ENCODE measurements at places on chromosomes 12 and 14.

- DNase-seq, result no peak
Measured at GRCh38 chr12:65944637-65945036, 120.4 kb downstream of the HMGA2 start.

GRCh38 chr12:89523843-89524540, 604 bp downstream of the GALNT4 start:
- DNase-seq, result no peak

DNA sequence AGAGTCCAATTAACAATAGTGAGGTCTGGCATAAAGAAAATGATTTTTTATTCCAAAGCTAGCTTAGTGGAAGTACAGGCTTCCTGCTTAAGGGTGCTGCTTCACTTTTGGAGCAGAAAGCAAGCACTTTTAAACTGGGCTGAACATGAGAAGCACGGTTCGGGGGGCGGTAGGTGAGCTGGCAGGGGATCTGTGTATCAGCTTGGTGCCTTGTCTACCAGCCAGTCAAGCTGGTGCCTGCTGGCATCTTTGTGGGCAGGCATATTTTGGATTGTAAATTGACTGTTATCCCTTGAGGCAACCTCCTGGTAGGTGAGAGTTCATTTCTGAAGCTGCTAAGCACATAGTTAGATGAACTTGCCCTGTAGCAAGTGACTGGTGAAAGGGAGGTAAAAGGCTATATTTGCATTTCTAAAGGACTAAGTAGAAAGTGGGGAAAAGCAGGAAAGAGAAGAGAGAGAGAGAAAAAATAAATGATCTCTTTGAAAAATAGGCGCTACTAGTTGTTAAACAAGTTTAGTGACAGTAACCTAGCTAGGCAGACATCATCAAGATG, 121.1 kb upstream of the SYT10 start:
- no peak for DNase-seq

GRCh38 chr14:104717646-104718045, 6.4 kb upstream of the ADSS1 start:
- DNase-seq, result no peak

DNA sequence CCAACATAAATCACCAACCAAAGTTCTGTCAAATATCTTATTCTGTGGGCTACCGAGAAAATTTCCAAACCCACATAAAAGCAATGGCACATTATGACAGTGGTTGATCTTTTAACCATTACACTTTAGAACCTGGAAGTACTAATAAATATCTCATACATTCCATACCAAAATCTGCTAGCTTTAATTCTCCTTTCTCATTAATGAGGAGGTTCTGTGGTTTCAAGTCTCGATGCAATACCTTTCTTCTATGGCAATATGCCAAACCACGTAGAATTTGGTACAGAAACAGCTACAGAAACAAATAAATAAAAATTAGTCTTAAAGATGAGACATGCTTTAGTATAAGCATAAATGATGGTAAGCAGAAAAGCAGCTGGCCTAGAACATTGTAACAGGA, 100.7 kb downstream of the ELK3 start:
- DNase-seq, result peak; percentile 65

DNA sequence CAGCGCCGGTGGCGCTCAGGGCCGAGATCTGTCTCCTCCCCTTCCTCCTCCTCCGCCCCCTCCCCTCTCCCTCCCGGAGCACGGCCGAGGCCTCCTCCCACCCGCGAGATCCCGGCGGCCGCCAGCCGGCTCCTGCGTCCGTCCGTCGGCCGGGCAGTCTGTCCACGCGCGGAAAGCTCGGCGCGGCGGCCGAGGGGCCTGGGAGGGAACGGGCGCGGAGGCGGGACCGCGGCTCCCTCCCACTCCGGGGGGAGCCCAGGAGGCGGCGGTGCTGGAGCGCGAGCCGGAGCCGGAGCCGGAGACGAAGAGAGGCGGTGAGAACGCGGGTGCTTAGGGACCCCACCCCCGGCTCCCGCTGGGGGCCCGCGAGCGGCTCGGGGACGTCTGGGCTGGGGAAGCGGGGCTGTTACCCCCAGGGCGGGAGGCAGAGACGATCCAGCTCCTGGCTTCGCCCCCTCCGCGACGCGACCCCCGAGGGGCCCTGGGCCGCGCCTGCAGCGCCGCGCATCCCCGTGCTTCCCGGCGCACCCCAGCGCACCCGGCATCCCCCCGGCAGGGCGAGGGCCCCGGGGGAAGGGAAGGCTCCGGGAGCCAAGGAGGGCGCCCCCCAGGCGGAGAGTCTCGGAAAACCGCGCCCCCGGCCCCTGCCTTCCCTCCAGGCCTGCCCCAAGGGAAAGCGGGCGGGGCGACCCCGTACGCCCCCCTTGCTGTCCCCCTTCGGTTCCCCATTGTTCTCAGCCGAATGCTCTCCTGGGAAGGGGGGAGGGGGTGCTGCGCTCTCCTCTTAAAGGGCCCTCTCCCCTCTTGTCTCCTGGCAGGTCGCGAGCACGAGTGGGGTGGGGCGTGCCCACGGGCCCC, at the start of gene DTX1:
Gene DTX1 (plus strand): TSS at position 100 of the 858 bp plus-strand sequence. CDS start 1,463 bp downstream, outside the sequence.
- DNase-seq, result no peak

DNA sequence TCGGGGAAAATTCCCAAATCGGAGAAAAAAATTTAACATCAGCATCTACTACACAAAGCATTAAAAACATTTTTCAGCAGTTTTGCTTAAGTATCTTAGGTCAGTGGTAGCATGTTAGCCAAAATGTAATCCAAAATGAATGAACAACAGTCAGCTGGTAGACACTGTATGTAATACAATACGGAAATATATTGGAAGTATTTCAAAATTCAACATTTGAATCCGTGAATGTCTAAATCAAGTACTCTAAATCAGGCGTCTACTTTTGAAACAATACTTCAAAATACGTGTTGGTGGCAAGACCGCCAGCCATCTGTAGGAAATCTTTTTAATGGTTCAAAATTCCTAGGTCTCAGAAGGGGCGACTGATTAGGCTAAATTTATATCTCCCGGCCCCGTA, 1.1 kb downstream of the SCAF11 start:
- no peak for DNase-seq

GRCh38 chr14:74217672-74218448, 21.4 kb upstream of the VSX2 start:
- DNase-seq, result peak; percentile 51

DNA sequence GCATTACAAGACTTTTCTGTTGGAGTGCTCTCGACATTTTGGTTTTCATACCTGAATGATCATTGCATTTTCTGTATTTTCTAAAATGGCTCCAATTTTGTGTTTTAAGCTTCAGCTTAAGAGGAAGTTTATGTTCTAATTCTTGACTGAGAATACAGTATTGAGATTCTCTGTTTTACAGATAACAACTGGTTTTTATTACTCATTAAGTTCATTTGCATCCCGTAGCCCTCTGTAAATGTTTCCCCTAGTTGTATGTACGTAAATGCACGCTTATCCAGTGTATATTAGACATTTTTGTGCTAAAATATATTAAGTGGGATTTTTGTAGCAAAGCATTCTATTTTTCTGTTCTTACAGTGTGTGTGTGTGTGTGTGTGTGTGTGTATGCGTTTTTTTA, 33.1 kb downstream of the CPSF6 start:
- no peak for DNase-seq

- DNase-seq, result no peak
Measured at GRCh38 chr14:100541621-100542560, 45.3 kb downstream of the BEGAIN start.

GRCh38 chr12:10170216-10170615, 1.7 kb downstream of the OLR1 start:
- DNase-seq, result peak; percentile 84

GRCh38 chr14:44361083-44361482, 146.0 kb downstream of the FSCB start:
- DNase-seq, result no peak

- peak; percentile 50 for DNase-seq
Measured at GRCh38 chr12:26823390-26823789, 9.6 kb downstream of the ITPR2 start.

- no peak for DNase-seq
Measured at GRCh38 chr12:104340925-104341611, 37.5 kb downstream of the EID3 start.

GRCh38 chr12:102510463-102510862, 30.1 kb upstream of the IGF1 start:
- no peak for DNase-seq

DNA sequence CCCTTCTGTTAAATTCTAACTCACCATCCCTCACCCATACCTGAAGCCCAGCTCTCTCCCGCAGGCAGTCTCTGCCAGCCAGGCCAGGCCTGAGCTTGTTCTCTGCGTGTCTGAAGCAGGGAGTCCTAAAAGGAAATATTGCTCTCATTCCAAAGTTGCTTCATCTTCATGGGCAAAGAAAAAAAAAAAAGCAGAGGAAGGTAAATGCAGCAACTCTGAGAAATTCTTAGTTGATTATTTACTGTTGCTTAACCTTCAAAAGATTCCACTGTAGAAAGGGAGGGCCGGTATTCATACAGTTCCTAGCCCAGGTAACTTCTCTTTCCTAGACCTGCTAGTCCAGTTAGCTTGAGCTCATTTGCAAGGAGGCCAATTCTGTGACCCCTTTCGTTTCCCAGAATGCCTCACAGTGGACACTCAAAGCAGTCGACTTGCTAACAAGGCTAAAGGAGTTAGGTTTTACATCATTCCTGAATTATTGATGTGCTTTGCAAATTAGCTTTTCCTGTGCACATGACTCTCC, 193.5 kb upstream of the EEA1 start:
- DNase-seq, result no peak

- DNase-seq, result peak; percentile 27
Measured at GRCh38 chr12:71045781-71046180, 112.0 kb downstream of the TSPAN8 start.

DNA sequence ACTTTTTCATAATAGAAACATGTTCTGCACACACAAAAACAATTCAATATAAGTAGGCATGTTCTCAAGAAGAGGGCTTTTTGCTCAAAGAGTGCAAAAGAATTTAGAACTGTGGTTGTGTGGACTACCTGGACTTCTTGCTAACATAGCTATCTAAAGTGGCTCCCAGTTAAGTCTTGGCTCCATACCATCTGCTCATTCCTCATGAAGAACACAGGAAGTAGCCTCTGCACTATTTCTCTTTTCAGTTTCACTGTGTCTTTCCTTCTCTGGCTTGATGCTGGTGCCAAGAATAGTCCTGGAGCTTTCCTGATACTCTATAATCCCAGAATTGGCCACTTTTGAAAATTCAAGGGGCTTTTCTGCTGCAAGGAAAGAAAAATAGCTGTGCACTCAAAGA, 127.4 kb downstream of the CCER1 start:
- no peak for DNase-seq

GRCh38 chr12:58901664-58902063, 18.6 kb downstream of the LRIG3 start:
- no peak for DNase-seq

DNA sequence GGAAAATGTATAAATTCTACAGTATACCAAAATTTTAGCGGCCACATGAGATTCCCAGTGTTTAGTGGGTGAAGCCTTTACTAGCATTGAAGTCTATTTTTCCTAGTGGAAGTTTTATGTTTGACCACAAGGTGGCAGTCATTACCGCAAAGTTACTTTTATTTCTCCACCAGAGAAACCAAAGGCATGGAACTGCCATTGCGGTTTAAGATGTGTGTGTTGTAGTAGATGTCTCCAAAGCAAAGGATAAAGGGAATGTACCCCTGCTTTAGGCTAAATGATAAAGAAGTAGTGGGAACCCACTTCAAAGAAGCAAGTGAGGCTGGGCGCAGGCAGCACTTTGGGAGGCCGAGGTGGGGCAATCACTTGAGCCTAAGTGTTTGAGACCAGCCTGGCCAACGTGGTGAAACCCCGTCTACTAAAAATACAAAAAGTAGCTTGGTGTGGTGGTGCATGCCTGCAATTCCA, 140.5 kb downstream of the PRKCH start:
- DNase-seq, result peak; percentile 74

DNA sequence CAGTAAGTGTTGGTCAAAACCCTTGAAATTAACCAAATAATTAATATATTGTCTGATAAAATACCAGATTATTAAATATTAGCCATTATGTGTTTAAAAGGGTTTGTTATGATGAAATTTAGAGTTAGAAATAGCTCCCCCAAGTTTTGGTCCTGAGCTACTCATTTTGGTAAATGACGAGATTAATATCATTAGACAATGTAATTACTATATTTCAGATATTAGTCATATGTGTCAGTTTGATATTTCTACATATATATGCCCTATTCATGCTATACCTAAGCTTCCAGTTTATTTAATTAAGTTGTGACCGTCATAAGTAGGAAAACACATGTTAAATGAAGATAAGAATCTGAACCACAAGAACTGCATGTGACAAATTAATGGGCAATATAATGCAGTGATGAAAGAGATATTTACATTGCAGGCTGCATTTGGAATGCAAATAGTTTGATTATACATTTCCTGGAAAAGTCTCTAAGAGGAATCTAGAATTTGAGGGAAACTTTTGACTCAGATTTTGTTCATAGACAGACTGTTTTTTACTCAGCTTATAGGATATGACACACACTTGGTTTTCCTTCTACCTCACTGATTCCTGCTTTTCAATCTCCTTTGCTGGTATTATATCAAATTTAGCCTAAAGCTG, 70.5 kb downstream of the TBC1D30 start:
- peak; percentile 26 for DNase-seq

DNA sequence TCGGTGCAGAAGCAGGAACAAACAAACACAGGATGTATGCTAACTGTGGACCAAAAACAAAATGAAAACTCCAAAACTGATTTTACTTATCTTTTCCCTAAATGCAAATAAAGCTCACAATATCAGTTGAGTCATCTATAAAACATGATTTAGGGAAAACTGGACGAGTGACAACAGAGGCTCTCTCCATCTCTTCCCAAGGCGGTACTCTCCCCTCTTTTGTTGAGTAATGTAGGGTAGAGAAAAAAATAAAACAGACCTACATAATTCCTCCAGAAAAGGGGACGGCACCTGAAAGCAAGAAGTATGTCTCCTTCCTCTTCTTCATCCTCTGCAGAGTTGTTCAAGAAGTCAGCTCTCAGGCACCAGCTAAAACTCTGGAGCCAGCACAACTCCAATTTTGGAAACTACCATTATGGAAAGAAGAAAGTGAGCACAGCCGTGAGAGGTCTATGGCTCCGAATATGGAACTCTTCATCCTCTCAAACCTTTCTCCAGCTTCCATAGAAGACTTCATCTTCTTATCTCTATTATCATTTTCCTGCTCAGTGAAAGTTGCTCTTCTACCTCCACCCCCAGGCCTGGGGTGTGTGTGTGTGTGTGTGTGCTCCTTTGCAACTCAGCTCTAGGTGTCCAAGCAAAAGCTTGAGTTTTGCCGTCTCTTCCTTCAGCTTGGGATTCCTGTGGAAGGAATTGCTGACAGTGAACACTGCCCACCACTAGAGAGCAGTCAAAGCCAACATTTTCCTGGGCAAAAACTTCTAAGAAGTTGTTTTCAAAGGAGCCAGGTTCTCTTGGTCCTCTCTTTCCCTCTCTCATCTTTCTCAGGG, 155.4 kb downstream of the DIO2 start:
- DNase-seq, result peak; percentile 56

GRCh38 chr12:22533155-22533554, 11.2 kb downstream of the C2CD5 start:
- DNase-seq, result no peak

DNA sequence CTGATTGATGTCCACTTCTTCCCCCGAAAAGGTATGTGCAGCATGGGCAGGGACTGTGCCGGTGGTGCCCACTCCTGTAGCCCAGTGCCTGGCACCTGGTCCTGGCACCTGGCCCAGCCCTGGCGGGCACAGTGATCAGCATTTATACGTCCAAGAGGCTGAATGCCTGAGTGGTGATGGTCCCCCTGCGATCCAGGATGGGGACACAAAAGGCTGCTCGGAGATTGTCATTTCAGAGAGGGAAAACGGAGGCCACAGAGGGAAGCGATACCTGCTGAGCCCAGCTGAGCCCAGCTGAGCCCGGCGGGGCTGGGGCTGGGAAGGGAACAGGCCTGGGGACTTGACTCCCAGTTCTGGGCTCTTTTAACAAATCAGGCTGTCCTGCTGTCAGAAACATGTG, 55.8 kb downstream of the PRIMA1 start:
- DNase-seq, result no peak
